ENCODE measurements at places on chromosomes 4 and X.

DNA sequence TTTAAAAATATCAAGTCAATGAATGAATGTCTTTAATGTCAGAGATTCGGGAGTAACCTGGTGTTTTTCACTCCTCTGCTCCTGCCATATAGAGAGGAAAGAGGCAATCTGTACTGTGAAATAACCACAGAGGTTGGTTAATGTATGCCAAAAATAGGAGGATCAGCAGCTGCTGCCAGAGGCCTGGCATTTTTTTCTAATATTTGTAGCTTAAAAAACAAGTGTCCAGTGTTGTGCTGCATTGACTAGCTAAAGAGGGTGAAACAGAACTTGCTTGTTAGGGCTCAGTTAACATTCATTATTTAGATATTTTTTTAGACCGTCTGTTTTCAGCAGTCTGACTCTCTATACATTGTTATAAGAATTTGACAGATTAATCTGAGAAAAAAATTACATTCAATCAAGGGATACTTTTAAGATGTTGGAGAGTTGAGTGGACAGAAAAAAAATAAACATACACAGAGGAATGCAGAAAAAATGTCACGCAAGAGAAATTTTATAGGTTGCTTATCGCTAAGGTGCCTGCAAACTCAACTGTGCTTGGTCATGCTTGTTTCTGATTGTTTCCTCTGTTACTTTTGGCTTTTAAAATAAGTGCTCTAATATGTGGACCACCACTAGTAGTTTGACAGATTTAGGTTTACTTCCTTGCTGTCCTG is 392.3 kb upstream of the GALNT7 start:
- no peak for DNase-seq

DNA sequence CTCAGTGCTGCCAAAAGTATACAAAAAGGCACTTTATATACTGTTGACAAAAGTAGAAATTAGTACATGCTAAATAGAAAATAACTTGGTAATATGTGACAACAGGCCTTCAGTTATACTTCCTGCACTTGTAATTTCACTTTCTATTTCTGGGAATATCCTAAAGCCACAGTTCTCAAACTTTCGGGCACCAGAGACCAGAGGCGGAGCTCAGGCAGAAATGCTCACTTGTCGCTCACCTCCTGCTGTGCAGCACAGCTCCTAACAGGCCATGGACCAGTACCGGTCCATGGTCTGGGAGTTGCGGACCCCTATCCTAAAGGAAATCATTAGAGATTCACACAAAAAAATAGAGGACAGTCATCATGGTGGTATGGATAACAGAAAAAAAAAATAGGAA is 25.7 kb downstream of the ACSL4 start:
- no peak for DNase-seq

GRCh38 chrX:15475021-15475420 is 18.1 kb downstream of the PIR start:
- DNase-seq = no peak

DNA sequence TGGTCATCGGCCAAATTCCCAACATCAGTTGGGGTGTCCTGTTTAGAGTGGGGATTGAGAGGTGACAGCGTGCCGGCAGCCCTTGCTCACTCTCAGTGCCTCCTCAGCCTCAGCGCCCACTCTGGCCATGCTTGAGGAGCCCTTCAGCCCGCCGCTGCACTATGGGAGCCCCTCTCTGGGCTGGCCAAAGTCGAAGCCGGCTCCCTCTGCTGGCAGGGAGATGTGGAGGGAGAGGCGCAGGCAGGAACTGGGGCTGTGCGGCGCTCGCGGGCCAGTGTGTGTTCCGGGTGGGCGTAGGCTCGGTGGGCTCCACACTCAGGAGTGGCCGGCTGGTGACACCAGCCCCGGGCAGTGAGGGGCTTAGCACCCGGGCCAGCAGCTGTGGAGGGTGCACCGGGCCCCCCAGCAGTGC is 7.1 kb upstream of the CENPU start:
- DNase-seq = no peak

GRCh38 chr4:155943605-155944291 is 9.9 kb downstream of the CTSO start:
- DNase-seq = no peak
